ENCODE measurements at places on chromosomes 2 and 18. TPM values are rescaled to one million over a fixed set of nuclear protein-coding genes. Genes with fewer than 3 reads are reported as not detected.

- no peak for DNase-seq
Measured at GRCh38 chr2:128511731-128512378, 193.2 kb upstream of the HS6ST1 start.

The ZNF397 gene
- total RNA-seq: 19.4 TPM

The EVX2 gene
- not detected for total RNA-seq

The GAD1 gene
- not detected for total RNA-seq

GRCh38 chr2:70143314-70144150 lies 47.3 kb downstream of the C2orf42 start:
- DNase-seq: peak; percentile 90

DNA sequence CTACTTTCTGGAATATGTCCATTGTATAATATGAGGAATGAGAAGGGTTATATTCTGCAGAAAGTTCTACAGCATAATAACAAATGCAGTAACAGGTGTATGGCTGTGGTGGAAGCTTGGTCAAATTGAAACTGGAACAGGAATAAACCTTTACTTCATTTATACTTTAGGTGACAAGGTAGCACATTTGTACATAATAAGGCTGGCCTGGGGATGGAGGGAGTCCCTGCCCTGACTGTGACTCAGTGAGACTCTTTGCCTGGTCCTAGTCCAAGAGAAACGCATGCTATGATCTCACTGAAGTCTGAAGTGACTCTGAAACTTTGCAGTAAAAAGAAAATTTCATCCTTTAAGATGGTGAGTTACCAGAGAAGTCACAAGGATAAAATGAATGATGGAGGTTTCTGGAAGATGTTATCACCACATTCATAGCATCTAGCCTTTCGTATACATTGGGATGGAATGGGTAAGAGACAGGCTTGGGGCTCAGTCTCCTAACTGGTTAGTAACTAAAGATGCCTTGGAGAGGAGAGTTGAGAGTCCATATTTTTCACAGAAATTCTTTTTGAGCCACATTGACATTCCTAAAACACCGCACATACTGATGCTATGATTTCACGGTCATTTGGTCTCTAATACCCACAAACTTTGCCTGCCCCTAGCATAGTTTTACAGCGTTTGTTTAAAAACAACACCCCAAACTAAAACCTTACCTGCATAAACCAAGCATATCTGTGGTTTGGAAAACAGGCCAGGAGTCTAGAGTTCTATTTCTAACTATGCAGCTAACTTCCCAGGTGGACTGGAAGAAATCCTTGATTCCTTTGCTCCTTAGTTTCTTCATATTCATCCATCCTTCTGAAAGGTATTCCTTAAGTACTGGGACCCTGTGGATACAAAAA lies 42.4 kb upstream of the NABP1 start:
- no peak for DNase-seq

GRCh38 chr2:15625344-15626036 lies 33.8 kb downstream of the DDX1 start:
- no peak for DNase-seq

DNA sequence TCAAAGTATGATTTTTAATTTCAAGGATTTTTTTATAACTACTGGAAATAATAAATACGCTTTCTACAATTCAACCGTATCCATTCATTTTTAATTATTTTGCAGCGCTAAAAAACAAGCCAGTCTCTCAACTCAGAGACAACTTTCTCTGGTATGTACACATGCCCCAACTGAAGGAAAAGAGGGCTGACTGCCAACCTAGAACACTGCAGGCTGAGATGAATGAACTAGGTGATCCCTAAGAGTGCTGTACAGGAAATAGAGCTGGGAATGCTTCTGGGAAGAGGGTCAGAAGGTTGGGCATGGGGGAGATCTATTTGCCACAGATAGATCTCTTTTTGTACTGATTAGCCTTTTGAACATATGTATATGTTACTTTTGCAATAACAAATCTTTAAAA lies 460.1 kb downstream of the NR4A2 start:
- no peak for DNase-seq

DNA sequence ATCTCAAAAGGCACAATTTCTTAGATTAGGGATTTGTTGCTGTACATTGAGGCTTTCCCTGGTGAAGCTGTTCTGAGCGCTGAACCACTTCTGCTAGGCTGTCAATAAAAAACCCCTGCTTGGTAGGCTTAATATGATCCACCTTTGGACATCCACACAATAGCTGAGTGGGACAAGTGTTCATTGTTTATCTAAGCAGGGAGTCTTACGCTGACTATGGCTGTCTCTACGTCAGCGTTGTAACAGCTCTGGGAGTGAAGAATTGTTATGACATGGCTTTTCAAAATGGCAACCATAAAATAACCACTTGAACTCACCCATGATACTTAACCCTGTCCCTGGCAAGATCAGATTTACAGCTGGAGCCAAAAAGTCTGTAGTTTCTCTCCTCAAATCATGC lies 111.5 kb upstream of the SULT1C3 start:
- DNase-seq: no peak

The TBR1 gene
- not detected for total RNA-seq

GRCh38 chr18:22168360-22168921 lies 948 bp upstream of the GATA6 start:
- DNase-seq: peak; percentile 64

DNA sequence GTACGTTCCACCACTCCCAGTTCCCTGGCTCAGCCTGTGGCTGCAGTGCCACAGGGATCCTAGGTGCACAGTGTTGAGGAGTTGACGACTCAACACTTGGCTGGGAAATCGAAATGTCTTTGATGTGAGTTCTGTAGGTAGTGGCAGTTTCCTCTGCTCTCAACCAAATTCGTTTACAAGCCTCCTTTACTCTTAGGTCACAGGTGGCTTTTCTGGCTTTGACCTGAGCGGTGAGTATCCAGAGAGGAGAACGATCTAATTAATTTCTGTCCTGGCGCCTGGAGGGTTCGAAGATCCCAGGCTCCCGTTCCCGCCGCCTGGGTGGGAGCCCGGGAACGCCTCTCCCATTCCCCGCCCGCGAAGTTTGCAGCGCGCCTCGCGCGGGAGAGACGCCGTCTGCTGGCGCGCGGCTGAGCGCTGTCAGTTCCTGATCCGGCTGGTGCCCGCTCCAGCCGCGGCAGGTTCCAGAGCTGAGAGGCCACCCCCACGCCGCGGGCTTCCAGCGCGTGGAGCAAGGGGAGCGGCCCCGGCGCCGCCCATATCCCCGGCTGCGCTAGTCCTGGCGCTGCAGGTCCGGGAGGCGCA lies at the start of gene LAMA3:
Gene LAMA3 (plus strand): TSS at position 423 of the 585 bp plus-strand sequence. CDS start 231 bp downstream, outside the sequence.
- DNase-seq: peak; percentile 54

DNA sequence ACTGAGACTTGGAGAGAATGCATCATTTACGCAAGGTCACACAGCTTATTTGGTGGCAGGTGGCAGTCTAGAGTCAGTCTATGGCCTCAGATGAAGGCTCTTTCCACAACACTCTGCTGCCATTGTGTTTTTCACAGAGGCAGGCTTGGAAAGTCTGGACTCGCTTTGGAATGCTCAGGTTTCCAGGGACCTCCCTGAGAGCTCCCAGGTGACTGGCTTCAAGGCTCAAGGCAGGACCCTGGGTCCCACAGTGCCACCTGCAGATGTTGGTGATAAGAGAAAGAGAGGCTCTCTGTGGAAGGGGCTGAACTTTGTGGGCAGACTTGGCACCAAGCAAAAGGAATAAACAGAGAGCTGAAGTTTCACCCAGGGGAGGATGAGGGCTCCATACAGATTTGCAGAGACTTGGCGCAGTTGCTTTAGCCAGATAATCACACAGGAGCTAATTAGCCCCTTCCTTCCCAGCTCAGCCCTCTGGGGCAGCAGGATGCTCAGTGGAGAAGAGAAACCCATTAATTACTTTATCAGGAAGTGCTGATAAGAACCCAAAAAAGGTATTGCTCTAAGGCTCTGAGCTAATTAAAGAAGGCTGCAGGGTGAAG lies 103.5 kb downstream of the LBH start:
- no peak for DNase-seq

GRCh38 chr18:31148600-31148999 lies 14.1 kb downstream of the DSC1 start:
- no peak for DNase-seq

DNA sequence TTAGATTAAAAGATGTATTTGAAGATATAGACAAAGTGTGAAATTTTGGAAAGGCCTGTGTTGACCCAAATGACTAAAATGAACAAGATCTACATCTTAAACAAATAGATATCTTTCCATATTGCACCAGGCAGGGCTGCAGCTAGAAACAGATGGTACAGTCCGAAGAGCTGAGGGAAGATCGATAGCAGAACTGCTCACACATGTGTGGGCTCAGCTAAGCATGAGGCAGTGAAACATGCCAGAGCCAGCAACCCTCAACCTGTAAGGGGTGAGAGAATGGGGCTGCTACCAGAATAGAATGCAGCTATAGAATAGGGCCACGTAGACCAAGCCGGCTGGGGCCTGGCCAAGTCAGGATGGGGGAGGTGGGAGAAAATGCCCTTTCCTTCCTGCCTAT lies 87.8 kb downstream of the SLC5A7 start:
- DNase-seq: no peak

The HRH4 gene
- 0.06 TPM for total RNA-seq
